ENCODE measurements at places on chromosomes 7 and 10. TPM values are rescaled to one million over a fixed set of nuclear protein-coding genes. Genes with fewer than 3 reads are reported as not detected.

DNA sequence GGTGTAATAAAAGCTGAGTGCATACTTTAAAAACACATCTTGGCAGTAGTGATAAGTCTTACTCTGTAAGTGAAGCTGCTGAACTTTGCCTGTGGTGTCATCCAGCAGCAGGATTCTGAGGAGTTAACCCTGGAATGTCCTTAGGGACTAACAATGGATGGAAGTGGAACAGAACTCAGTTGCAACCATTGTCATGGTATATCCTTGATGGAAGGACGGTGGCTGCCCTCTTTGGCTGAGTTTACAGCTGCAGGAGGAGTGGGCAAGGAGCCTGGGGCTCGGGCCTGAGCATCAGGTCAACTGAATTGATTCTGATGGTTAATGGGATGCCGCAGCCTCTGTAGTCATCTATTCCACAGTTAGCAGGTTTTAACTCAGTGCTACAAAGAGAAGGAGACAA, 56.2 kb downstream of the MRC1 start:
- DNase-seq: no peak

DNA sequence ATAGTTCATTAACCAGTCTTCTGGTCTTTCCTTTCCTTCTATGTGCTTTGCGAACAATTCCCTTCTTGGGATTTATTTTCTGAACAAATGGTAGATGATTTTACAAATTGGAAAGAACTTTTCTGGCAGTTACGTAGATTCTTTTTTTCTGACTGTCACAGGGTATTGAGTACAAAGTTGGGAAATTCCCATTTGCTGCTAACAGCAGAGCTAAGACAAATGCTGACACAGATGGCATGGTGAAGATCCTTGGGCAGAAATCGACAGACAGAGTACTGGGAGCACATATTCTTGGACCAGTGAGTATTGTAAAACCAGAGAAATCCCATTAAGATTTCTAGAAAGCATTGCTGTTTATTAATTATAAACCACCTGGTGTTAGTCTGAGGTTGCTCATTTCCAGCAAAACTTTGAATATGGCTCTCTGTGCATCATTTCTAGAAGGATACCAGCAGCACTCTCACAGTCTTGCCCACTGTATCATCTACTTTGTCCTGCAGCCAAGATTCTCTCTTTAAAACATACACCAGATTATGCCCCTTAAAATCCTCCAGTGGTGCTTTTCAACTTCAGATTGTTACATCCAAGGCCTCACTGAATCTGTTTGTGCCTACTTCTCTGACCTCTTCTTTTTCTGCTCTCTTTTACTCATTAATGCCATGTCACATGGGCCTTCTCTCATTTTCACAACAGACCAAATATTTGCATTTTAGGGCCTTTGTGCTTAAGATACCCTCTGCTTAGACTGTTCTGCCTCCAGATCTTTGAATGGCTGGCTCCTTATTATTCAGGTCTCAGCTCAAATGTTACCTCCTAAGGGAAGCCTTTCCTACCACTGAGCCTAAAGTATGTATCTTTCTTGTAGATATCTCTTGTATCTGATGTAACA, 27.0 kb downstream of the DLD start:
- no peak for DNase-seq

DNA sequence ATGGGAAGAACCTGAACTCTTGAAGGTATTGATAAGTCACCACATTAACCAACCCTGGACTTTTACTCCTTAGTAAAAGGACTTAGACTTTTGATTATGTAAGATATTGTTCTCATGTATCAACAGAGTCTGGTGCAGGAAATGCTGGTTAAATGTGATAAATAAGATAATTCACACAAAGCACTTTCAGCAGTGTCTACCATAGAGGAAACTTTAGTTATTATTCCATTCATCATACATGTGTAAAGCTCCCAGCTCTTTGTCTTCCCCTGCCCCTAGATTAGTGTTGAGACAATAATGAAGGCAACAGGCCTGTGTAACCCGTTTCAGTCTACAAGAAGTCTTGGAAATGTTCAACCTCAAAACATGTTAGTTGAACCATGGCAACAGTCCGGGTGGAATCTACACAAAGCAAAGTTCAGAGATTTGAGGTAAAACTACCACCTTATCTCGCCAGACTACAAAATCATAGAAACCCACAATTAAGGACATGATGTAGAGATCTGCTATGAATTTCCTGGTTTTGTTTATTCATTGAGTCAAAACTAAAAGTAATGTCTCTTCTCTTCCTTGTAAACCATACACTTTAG, 109.9 kb upstream of the ADO start:
- DNase-seq: no peak

DNA sequence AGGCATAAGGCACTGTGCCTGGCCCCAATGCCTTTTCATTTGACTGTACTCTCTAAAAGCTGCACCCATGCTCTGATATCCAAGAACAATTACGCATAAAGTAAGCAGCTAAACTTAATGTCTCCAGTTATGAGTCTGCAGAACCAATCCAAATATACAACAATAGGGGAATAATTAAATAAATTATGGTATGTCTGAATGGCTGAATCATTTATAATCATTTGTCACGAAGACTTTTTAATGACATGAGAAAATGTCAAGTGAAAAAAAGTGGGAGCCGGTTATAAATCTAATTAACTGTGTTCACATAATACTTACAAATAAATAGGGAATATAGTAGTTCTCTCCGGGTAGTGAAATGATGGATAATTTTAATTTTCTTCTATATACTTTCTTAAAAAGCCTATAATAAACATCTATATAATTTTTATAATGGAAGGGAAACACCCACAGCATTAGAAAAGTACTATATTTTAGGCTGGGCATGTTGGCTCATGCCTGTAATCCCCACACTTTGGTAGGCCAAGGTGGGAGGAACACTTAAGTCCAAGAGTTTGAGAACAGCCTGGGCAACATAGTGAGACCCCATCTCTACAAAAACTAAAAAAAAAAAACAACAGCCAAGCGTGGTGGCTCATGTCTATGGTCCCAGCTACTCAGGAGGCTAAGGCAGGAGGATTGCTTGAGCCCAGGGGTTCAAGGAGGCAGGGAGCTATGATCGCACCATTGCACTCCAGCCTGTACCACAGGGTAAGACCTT, 14.2 kb downstream of the SLC37A3 start:
- no peak for DNase-seq

DNA sequence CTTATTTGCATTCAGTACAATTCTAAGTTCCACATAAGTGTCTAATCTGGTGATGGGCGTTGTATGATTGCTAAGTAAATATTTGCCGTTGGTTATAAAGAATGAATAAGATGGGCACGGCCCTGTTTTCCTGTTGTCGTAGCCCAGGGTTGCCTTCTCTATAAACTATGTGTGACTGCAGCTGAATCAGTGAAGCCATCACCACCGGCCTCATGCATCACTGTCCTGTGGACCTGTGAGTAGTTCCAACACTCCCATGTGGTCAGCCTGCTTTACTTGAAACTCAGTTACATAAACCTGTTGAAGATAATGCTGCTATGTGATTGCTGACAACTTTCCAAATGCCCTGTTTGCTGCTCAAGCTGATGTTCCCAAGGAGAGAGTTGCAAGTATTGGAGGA, 21.6 kb upstream of the KLF6 start:
- no peak for DNase-seq

- DNase-seq: no peak
Measured at GRCh38 chr7:5773661-5774086, 7.8 kb downstream of the RNF216 start.

DNA sequence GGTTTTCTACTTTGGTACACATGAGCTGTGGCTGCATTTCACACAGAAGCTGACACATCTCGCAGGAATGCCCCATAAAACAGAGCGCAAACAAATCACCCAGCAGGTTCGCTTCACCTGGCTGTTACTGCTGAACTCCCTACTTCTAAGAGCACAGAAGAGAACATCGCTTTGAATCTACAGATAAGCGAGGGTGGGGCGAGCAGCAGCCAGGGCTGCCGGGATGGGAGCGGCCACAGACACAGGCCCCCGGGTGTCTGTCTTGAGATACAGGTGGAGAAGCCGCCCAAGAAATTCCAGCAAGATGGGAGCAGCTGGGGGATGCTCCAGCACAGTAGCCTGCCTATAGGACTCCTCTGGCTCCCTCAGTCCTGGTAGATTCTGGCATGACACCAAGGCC, 27.4 kb downstream of the OGDHL start:
- DNase-seq: no peak

The MAD1L1 gene
- 21.9 TPM for polyA plus RNA-seq

- DNase-seq: no peak
Measured at GRCh38 chr10:109762555-109762954, 160.8 kb downstream of the XPNPEP1 start.

The CPXM2 gene
- 2.2 TPM for polyA plus RNA-seq

GRCh38 chr7:116614499-116615262, 57.3 kb upstream of the MET start:
- DNase-seq: no peak

Data from right lung (tissue), 10 donors.